ENCODE measurements at places on chromosomes 2 and 18.
A peak's percentile ranks its signal among the peaks of the same experiment; 100 is the strongest.

DNA sequence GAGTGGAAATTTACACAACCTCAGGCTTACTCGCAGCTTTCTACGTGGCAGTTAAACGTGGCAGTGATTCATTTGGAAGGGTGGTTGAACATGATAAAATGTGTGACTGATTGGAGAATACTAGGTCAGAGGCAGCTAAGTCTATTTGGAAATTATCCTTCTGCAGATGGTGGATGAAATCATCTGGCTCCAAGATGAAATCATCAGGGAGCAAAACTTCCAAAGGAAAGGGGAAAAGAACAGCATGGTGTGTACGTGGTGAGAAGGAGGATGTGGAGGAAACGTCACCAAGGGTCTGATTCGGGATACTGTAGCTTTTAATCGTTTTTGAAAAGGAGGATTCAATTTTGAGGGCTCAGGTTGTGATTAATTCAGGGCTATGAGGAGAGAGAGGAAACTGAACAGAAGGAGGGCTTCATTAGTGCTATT lies 47.9 kb downstream of the COL3A1 start:
- DNase-seq = no peak

GRCh38 chr18:23588836-23589560 lies 2.7 kb upstream of the NPC1 start:
- DNase-seq = no peak

GRCh38 chr2:242011991-242012764 lies 142.6 kb downstream of the RTP5 start:
- DNase-seq = no peak

DNA sequence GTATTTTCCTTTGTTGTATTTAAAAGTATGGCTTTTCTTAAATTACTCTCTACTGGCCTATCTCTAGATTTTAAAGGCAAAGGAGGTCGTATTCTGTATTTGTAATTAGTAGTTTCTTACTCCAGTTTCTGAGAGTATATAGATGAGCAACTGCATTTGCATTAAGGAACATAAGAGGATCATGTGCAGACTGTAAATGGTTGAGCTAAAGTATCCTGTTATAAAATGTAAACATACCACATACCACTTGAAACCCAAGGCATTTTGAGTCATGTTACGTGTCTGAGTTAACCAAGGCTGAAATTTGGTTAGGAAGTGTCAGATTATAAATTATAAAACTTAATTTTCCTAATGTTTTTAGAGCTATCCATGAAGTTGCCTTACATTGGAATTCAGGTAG lies 76.3 kb downstream of the GPD2 start:
- no peak for DNase-seq

GRCh38 chr2:9800975-9801726 lies 42.1 kb upstream of the TAF1B start:
- DNase-seq = no peak

GRCh38 chr18:52150050-52150449 lies 189.9 kb upstream of the DCC start:
- DNase-seq = no peak

DNA sequence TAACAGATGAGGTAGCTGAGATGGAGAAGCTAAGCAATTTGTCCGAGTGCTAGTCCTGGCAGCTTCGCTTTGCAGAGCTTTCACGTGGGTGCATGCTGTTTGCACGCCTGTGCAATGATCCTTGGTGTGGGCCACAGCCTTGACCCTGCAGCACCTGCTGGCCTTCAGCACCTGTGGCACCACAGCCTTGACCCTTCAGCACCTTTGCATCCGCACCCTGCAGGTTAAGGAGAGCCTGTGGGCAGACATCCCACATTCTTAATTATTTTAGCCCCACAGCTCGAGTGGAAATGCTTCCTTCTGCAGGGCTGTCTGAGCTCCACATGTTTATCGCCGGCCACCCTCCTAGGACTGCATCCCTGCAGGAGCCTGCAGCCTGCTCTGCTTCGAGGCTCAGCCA lies 19.3 kb downstream of the NCK2 start:
- no peak for DNase-seq

- DNase-seq = no peak
Measured at GRCh38 chr2:152292991-152293390, 42.0 kb upstream of the FMNL2 start.

DNA sequence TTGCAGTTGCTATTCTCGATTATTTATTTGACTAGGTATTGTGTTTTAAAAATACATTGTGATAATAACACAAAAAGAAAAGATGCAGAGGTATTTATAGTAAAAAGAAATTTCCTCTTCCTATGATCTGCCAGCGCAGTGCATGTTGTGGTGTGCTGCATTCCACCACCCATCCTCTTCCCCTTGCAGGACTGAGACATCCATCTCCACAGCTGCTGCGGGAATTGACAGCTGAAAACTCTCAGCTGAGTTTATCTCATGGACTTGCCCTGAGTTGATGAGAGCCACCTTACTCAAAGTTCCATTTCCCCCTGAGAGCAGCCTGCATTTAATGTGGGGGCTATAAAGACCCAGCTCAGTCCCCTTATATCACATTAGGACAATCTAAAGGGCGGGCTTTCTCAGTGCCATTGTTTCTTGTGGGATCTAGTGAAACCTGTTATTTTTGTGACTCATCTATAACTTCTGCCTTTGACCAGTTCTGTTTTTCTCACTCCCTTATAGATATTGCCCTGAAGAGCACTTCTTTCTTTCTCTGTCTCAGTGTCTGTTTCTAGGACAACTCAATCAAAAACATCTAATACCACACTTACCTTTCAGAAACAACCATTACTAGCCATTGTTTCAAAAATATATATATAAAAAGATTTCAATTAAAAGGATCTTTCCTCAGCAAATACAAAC lies 698.5 kb downstream of the NR4A2 start:
- no peak for DNase-seq

- no peak for DNase-seq
Measured at GRCh38 chr2:15359716-15360531, 201.2 kb downstream of the NBAS start.

- DNase-seq = peak; percentile 17
Measured at GRCh38 chr2:69789175-69789721, 40.2 kb upstream of the GMCL1 start.

DNA sequence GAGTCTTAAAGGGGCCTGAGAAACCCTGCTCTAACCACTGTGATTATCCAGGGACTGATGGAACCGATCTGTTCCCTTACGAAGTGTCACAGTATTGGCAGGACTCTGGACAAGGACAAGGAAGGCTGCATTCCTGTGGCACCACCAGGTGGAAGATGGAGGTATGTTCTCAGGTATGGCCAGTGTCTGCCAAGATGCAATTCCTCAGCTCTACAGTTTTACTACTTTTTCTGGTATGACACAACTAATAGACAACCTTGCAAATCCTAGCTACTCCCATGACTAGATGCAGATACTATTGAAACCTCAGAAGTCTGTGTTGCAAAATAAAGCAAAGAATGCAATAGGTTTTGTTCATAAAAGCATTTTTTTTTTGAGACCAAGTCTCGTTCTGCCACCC lies 14.6 kb downstream of the RAB31 start:
- DNase-seq = no peak

DNA sequence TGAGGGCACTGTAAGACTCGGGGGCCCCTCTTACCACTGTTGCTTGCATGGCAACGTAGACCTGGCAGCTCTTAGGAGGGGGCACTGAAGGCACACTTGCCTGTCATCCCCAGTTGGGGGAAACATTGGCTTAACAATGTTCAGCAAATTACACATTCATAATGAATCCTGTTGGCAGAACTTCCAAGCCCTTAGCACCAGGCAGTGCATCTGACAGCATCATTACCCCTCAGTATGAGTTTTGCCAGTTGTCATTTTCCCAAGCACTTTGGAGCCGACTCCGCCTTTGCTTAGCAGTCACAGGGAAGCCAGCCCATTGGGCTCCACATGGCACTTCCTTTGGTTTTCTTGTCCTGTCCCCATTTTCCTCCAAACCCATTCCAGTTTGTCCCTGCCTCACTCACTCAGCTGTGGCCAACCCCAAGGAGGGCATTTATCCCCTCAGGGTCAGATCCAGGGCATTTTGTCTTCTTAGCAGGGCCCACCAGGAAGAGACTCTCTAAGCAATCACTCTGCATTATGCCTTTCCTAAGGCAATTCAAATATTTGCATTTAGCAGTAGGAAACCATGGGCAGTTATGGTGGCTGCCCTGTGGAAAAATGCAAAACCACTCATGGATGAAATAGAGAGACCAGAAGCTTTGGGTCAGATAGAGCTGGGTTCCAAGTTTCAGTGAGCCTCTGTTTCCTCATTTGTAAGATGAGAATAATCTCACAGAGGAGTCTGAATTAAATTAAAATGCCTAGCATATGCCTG lies 73.9 kb downstream of the VSNL1 start:
- no peak for DNase-seq

GRCh38 chr2:70357684-70358071 lies 55.8 kb upstream of the FAM136A start:
- DNase-seq = no peak

DNA sequence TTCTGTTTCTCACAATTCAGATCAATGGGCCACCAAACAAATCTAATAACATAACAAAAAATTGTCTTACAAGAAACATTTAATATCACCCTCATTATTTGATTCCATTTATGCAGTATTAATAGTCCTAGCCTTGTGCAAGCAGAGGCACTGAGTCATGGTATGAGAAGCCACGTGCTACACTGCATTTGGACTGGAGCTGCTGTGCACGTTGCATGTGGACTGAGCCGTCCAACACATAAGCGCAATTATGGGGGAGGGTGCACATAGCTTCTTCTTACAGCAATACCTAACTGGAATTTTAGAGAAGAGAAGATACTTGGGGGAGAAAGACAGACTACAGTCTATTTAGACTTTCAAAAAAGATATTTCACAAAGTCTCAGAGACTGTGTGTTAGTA lies 329.6 kb upstream of the ID2 start:
- no peak for DNase-seq

DNA sequence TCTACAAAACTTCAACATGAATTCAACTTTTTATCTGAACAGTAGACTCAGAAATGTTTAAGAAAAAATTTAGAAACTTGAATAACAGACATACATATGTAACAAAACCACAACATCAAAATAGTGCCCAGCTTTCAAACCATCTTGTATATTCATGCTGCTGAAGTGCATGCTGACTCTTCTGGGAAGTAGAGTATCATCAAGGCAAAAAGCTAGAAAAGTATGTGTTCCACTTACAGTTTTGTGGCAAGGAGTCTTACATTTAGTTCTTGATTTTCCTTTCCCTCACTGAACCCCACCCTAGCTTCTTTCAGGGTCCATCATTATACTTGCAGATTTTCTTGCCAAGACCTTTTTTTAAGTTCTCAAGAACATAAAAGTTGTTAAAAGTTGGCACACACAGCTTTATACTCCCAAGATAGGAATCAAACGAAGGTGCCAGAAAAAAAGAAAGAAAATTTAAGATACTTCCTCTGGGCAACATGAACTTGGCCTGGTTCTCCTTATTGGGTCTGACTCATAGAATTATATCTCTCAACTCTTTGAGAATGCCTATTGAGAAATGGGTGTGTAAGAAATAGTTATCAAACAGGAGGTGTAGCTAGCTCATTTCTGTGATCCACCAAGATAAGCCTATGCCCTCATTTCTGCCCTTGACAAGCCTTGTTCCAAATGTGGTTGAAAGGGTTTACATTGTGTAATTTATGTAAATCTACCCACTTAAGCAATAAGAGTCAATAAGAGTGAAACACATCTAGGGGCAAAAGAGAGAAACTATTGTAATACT lies 667.6 kb upstream of the ACVR2A start:
- DNase-seq = no peak

DNA sequence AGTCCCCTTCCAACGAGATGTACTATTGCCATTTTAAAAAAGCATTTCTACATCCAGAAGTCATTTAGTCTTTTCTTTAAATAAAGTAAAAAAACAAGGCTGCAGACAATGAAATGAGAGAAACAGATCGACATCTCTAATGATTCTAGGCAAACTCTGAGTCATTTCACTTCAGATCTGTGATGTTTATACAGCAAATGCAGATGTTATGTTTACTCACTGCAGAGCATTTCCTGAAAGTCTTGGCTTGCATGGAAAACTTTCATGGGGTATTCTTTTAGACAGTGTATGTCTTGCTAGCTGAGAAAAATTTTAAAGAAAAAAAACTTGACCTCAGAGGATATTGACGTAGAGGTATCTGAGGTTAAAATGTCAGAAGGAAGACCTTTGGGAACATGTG lies 797.4 kb downstream of the CNTNAP5 start:
- DNase-seq = no peak

- DNase-seq = peak; percentile 26
Measured at GRCh38 chr2:68907920-68908253, 36.7 kb upstream of the BMP10 start.

DNA sequence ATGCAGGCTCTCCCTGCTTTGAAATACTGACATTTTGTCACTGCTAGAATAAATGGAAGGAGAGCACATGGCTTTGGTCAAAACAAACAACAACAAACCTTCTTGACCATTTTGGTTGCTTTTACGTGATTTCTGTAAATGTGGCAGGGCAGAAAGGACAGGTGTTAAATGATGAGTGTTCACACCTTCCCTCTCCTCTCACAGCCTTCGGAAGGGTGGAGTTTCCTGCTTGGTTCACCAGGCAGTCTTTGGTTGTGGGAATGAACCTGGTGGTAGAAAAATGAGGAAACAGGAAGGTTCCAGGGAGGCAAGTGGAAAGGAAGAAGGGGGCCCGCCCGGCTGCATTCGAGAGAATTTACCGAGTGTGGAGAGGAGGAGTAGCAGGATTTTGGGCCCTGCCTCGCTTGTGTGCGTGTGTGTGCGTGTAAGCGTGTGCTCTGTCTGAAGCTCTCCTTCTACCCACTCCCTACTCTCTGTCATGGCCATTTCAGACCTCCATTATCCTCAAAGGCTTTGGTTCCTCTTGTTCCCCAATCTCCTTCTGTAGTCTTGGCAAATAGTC lies 23.7 kb upstream of the SPP2 start:
- no peak for DNase-seq

- DNase-seq = no peak
Measured at GRCh38 chr2:196551014-196551413, 88.5 kb upstream of the CCDC150 start.

DNA sequence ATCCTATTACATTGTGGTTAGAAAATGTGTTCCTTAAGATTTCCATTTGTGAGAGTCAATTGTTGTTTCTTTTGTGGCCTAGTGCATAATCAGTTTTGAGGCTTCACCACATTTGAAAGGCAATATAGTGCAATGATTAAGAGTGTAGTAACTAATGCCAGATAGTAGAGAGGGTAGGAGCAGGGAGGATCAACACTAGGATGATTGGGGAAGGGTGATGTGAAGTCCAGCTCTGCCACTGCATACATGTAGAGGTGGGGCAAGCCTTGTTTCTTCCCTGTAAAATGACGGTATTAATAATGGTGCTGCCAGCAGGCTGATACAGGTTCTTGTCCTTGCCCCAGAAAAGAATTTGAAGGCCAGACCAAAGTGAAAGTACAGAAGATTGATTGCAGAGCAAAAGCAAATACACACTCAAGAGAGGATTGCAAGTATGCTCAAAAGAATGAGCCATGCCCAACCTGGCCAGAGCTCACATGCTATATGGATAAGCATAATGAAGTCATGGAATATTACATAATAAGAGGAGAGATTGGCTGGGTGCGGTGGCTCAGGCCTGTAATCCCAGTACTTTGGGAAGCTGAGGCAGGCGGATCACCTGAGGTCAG lies 8.0 kb downstream of the SP100 start:
- DNase-seq = no peak

GRCh38 chr2:129201696-129202095 lies 777.8 kb upstream of the RAB6C start:
- DNase-seq = no peak

Data from MM.1S (cell line).